ENCODE measurements at places on chromosomes 11 and 22. TPM values are rescaled to one million over a fixed set of nuclear protein-coding genes. Genes with fewer than 3 reads are reported as not detected.

The GAL gene
- 15.9 TPM for total RNA-seq

- H3K36me3 ChIP-seq: no peaks in the 10 kb centered on the region
- H3K27me3 ChIP-seq: peaks cover 2% of the 10 kb centered on the region
- DNase-seq: peak; percentile 47
Measured at GRCh38 chr11:7548659-7549274, 35.0 kb downstream of the PPFIBP2 start.

DNA sequence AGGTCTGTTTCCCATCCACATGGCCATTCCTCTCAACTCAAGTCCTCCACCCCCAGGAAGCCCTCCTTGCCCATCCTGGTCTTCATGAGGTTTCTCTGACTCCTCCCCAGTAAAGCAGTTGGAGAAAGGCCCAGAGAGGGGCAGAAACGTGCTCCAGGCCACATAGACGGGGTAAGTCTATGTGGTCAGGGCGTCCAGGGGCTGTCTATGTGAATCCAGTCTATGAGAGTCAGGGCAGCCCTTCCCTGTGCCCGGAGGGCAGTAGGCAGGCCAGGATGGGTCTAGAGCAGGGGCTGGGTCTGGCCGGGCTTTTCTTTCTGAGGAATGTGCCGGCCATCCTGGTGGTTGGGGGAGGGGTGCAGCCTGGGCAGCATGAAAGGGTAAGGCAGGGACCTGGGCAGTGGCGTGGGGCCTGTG lies 11.7 kb downstream of the GUCD1 start:
- no peak overlapping the region for H3K27ac ChIP-seq
- no peaks in the 10 kb centered on the region for H3K4me1 ChIP-seq
- no peak overlapping the region for H3K4me3 ChIP-seq
- peaks cover 2% of the 10 kb centered on the region for H3K27me3 ChIP-seq

GRCh38 chr22:43004362-43005035 lies 10.4 kb downstream of the PACSIN2 start:
- no peak overlapping the region for H3K27ac ChIP-seq
- DNase-seq: no peak
- peaks cover 39% of the 10 kb centered on the region for H3K4me1 ChIP-seq
- no peak overlapping the region for H3K4me3 ChIP-seq
- H3K36me3 ChIP-seq: peaks cover 5% of the 10 kb centered on the region

- H3K27me3 ChIP-seq: peaks cover 6% of the 10 kb centered on the region
- peak overlapping the region; percentile 73 for H3K4me3 ChIP-seq
- DNase-seq: no peak
- peaks cover 32% of the 10 kb centered on the region for H3K36me3 ChIP-seq
- no peaks in the 10 kb centered on the region for H3K4me1 ChIP-seq
Measured at GRCh38 chr11:498297-499181, 8.5 kb downstream of the RNH1 start.

DNA sequence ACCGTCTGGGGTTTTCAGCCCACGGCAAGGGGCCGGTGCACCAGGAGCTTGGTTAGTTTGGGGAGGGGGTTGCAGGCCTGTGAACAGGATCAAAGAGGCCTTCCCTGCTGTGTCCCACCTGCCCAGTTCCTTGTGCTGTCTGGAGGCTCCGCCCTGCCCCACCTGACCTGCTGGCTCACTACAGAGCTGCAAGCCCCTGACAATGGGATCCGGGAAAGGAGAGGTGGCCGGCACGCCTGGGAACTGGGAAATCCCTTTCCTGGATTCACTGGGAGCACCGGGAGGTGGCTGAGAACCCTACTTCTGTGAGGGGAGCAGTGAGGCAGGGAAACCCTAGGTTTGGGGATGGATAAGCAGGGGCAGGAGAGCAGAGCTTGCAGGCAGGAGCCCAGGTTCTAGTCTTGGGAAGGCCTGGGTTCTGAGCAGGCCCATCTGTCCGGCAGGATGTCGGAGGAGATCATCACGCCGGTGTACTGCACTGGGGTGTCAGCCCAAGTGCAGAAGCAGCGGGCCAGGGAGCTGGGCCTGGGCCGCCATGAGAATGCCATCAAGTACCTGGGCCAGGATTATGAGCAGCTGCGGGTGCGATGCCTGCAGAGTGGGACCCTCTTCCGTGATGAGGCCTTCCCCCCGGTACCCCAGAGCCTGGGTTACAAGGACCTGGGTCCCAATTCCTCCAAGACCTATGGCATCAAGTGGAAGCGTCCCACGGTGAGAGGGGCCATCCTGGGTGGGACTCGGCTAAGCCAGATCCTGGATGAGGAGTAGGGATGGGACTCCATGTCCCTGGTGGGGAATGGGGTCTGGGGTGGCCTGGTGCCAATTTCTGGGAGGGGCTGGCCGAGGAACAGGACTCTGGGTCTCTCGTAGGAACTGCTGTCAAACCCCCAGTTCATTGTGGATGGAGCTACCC lies 786 bp downstream of the CAPN1 start:
- H3K27ac ChIP-seq: peak overlapping the region; percentile 45
- peaks cover 14% of the 10 kb centered on the region for H3K36me3 ChIP-seq
- H3K27me3 ChIP-seq: peaks cover 11% of the 10 kb centered on the region
- peaks cover 10% of the 10 kb centered on the region for H3K4me1 ChIP-seq

DNA sequence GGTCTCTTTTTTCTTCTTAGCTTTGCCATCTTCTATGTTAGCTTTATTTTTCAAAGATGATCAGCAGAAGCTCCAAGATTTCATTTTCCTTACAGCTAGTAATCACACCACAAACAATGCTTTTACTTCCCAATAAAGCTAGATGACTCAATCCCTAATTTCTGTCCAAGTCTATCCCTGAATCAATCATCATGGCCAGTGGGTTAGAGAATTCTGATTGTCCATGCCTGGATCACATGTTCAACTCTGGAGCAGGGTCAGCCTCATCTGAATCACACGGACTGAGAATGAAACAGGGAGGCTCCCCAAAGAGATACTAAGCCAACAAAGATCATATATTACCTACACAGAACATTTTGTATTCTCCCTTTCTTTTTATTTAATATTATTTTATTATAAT lies 79.6 kb downstream of the BBOX1 start:
- H3K27me3 ChIP-seq: no peaks in the 10 kb centered on the region
- H3K36me3 ChIP-seq: no peaks in the 10 kb centered on the region
- H3K4me1 ChIP-seq: no peaks in the 10 kb centered on the region
- H3K27ac ChIP-seq: no peak overlapping the region
- H3K4me3 ChIP-seq: no peak overlapping the region

The SHANK2 gene
- 10.5 TPM for total RNA-seq

The LGR4 gene
- total RNA-seq: 10.8 TPM

The CCDC87 gene
- 0.54 TPM for total RNA-seq

DNA sequence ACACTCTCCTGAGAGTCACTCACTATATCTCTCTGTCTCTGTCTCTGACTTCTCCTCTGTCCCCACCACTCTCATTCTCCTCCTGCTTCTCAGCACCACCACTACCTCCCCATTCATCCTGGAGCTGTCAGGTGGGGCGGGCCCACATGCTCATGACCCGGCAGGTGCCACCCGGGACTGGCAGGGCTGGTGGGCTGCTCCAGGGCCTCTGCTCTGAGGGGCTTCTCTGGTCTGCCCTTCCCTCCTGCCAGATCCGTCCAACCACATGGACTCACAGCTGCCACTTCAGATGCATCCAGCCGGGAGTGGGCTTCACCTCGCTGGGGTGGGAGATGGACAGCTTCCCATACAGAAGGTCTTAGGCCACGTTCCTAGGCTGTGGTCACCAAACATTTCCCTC lies 4.8 kb upstream of the EMID1 start:
- H3K27ac ChIP-seq: peak overlapping the region; percentile 59
- peaks cover 7% of the 10 kb centered on the region for H3K27me3 ChIP-seq
- DNase-seq: no peak
- no peak overlapping the region for H3K4me3 ChIP-seq

DNA sequence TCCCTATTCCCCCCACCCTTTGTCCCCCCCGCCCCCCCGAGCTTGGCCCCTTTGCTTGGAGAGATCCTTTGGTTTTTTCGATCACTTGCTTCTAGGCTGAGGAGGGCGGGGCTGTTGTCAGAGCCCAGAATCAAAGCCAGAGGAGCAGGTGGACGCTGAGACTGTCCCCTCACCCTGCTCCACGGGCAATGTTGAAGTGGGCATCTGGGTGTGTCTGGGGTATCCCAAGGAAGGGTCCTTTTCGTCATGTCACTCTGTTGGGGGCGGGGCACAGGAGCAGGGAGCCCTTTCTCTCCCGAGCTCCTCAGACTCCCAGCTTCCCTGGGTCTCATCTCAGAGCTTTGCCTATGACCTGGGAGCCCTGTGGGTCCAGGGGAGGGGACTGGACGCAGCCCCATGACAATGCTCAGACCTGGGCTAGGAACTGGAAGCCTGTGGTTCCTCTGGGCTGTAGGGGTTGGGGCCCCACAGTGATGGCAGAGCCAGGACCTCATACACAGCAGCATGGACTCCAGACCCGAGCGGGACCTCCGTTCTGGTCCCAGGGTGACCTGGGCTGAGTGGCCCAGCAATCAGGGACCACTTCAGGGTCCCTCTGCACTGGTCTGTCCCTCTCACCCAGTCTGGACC lies 2.9 kb upstream of the APOBEC3A start:
- peaks cover 4% of the 10 kb centered on the region for H3K27me3 ChIP-seq
- DNase-seq: no peak
- no peak overlapping the region for H3K27ac ChIP-seq
- H3K4me1 ChIP-seq: peaks cover 3% of the 10 kb centered on the region
- H3K4me3 ChIP-seq: no peak overlapping the region

The RRM1 gene
- total RNA-seq: 48.0 TPM

DNA sequence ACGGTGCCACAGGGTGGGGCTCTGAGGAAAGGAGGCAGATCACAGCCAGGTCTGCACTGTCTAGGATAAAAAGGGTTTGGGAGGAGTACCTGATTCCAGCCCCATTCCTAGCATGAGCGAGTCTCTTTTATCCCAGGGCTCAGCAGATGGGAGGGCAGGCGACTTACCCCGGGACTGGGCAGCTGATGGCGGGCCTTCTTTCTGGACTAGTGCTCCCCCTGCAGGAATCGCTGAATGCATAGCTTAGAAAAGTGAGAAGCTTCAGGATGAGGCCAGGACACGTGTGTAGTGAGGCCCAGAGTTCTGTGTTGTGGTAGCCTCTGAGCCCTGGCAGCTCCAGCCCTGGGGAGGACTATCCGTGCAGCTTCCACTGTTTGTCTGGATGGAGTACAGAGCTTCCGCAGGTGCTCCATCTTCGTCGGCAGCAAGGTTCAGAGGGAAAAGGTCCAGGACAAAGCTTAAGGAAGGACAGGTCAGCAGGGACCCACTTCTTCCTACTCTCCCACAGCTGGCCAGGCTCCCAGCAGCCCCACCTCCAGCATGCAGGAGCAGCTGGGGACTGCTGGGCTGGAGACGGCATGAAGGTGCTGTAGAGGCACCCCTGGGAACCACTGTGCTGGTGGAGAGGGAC lies 30.4 kb downstream of the COMMD9 start:
- peaks cover 5% of the 10 kb centered on the region for H3K4me1 ChIP-seq
- DNase-seq: peak; percentile 75
- no peak overlapping the region for H3K4me3 ChIP-seq
- peaks cover 7% of the 10 kb centered on the region for H3K27me3 ChIP-seq
- no peaks in the 10 kb centered on the region for H3K36me3 ChIP-seq
- no peak overlapping the region for H3K27ac ChIP-seq

All from endothelial cell (in vitro differentiated cells).